ENCODE measurements at places on chromosomes 3 and 15.

GRCh38 chr3:56366641-56367162 is 101.6 kb downstream of the ERC2 start:
- DNase-seq: no peak

DNA sequence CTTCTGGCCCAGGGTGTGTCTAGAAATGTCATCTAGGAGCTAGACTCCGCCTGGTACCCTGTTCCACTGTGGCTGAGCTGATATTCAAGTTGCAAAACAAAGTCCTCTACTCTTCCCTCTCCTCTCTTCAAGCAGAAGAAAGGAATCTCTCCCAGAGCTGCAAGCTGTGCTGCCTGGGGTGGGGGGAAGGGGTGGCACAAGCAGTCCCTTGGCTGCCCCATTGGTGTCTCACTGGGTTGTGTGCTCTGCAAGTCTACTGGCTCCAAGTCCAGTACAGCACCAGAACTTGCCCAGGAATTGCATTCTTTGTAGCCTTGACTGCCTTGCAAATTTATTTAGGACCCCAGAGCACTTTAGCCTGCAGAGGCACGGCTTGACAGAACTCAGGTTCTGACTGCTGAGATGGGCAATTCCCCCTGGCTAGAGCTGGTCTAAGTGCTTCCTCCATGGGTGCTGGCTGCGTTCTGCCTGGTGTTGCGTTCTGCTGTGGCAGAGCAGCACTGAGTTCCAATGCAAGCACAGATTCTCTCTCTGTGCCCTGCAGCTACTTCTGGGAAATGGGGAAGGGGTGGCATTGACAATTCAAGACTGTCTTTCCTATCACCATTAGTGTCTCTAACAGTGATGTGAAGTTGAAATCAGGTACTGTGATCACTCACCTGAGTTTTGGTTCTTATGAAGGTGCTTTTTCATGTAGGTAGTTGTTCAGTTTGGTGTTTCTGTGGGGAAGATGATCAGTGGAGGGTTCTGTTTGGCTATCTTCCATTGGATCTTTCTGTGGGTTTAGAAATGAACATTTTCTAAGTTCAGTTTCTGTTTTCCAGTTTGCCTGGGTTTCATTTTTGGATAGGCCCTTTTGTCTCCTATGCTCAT is 39.5 kb downstream of the OXSR1 start:
- DNase-seq: no peak

DNA sequence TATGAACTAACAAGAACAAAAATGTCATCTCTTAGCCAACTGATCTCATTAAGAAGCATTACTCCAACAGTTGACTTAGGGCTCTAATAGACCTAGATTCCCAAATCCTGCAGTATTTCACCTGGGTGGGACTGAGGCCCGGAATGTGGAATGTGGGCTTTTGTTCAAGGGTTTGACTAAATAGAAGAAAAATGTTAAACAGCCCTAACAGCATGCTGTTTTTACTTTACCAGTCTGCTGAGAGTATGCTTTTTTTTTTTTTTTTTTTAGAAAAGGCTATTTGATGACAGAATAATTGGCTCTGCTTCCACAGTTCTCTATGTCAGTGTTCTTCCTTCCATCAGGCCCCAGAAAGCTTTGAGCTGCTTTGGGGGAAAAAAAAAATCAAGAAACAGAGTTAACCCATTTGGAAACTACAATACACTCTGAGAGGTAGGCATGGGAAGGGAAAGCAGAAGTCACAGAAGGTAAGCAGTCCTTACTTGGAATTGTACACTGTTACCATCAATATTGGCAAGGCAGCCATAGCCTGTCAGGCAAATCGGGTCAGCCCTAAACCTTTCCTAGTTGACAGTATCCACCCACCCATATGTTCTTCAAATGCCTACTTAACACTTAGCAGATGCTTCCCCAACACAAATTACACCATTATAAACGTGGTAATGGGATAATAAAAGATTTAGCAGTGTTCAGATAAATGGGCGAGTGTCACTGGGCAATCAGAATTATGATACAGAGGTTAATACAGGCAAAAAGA is 224.2 kb downstream of the CNTN3 start:
- no peak for DNase-seq

- DNase-seq: no peak
Measured at GRCh38 chr3:123324880-123325765, 123.4 kb downstream of the SEC22A start.

GRCh38 chr15:74616996-74617395 is 1.4 kb downstream of the CLK3 start:
- no peak for DNase-seq

- no peak for DNase-seq
Measured at GRCh38 chr3:140097874-140098635, 163.1 kb downstream of the CLSTN2 start.

GRCh38 chr15:43769584-43770228 is 7.1 kb downstream of the ELL3 start:
- DNase-seq: peak; percentile 65

GRCh38 chr3:64151342-64151871 is 73.9 kb downstream of the PRICKLE2 start:
- no peak for DNase-seq

DNA sequence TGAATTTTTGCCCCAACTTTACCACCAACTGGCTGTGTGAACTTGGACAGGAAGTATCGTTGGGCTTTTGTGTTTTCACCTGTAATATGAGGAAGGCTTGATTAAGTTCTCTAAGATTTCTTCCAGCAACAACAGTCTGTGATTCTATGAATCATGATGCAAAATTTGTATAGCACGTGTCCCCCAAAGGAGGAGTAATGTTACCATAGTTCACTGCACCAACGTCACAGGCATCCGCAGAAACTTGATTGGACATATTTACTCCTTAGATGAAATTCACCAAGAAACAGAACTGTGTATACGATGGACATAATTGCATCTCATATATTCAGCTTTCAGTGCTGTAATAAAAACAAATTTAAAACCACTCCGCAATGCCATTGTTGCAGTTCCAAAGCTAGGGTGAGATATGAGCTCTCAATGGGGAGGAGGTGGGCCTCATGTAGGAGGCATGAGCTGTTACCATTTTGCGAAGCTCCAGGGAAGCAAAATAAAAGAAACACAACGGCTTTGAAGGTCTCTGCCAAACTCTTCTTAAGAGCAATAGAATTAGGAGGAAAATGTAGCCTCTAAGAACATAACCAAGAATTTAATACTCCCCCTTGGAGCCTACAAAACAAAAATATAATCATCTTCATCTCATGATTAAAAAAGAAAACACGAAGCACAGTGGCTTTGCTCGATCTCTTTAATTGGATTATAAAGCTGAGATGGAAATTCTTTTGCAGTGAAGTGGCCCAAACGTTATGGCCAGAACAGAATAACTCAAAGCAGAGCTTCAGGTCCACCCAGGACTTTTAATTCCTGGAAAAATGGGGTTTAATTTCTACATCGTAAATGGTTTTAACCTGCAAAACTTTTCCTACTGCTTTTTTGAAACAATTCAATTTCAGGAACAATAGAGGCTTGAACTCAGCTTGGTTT is 80.7 kb downstream of the CHST2 start:
- no peak for DNase-seq

DNA sequence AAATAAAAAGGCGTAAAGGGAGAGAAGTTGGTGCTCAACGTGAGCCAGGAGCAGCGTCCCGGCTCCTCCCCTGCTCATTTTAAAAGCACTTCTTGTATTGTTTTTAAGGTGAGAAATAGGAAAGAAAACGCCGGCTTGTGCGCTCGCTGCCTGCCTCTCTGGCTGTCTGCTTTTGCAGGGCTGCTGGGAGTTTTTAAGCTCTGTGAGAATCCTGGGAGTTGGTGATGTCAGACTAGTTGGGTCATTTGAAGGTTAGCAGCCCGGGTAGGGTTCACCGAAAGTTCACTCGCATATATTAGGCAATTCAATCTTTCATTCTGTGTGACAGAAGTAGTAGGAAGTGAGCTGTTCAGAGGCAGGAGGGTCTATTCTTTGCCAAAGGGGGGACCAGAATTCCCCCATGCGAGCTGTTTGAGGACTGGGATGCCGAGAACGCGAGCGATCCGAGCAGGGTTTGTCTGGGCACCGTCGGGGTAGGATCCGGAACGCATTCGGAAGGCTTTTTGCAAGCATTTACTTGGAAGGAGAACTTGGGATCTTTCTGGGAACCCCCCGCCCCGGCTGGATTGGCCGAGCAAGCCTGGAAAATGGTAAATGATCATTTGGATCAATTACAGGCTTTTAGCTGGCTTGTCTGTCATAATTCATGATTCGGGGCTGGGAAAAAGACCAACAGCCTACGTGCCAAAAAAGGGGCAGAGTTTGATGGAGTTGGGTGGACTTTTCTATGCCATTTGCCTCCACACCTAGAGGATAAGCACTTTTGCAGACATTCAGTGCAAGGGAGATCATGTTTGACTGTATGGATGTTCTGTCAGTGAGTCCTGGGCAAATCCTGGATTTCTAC is at the start of gene RARB:
Gene RARB (plus strand): TSS at position 322 of the 847 bp plus-strand sequence. CDS start 469 bp downstream, at position 791.
- no peak for DNase-seq

- no peak for DNase-seq
Measured at GRCh38 chr15:78037779-78038305, 39.7 kb downstream of the TBC1D2B start.

GRCh38 chr15:57377478-57377847 is 1.2 kb downstream of the CGNL1 start:
- no peak for DNase-seq

DNA sequence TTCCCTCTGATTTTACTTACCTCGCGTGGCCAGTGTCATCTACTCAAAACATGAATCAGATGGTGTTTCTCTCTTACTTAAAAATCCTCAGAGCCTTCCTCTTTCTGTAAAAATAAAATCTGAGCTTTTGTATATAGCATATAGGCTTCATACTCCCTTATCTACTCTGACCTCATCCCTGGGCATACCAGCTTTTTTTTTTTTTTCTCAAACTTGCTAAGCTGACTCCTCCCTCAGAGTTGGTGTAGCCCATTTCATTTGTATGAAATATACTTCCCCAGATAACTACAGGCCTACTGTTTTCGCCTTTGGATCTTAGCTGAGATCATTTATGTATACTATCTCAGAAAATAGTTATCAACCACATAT is 648.9 kb upstream of the ALCAM start:
- no peak for DNase-seq

GRCh38 chr15:24985224-24985623 is 30.4 kb downstream of the SNRPN start:
- no peak for DNase-seq

GRCh38 chr3:129070086-129070885 is 9.7 kb downstream of the GP9 start:
- DNase-seq: no peak

DNA sequence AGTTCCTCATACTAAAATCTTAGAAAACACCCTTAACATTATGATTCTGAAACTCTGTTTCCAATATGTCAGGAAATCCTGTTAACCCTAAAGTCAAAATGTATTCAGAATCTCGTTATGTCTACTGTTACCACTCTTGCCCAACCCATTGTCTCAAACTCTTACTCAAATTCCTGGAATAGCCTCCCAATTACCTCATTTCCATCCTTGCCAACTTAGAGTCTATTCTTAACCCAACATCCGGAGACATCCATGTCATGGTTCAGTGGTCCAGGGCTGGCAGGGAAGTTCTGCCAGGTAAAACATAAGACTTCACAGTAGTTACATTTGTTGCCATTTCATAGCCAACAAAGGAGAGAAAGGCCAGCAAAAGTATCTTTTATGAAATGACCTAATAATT is 593.9 kb downstream of the PYDC2 start:
- DNase-seq: no peak

DNA sequence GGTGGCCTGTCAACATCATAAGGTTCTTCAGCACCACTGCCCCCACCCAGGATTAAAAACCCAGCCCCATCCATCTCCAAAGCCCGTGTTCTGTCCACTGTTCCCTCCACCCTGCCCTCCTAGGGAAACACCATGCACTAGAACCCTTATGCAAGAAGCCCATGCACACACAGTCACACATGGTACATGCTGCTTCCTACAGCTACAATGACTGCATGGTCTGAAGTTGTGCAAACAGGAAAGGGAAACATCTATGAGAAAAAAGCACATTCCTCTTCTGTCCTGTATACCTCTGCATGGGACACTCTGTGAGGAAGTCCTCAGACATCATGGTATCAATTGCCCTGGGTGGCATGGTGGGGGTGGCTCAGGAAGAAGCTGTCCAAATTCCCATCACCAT is 108.6 kb upstream of the MRPS22 start:
- DNase-seq: no peak

DNA sequence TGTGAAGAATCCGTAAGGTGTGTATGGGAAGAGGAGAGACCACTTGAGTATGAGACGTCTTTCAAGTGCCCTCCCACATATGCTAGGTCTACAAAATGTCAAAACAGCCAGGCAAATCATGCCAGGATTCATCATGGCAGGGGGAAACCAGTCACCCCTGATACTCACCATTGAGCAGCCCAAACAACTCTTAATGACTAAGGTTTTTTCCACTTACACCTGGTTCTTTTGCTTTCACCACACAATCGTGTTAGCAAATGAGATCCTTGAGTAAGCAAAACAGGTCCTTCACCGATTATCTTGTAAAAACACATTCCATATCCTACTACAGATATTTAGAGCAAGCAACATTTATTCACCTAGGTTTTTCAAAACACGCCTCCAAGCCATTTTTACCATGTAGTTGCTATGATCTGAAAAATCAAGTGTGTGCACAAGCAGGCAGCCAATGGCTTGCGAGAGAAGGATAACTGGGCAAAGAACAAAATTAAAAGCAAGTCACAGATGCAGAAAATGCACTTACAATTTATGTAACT is 177.5 kb upstream of the LPP start:
- DNase-seq: no peak

DNA sequence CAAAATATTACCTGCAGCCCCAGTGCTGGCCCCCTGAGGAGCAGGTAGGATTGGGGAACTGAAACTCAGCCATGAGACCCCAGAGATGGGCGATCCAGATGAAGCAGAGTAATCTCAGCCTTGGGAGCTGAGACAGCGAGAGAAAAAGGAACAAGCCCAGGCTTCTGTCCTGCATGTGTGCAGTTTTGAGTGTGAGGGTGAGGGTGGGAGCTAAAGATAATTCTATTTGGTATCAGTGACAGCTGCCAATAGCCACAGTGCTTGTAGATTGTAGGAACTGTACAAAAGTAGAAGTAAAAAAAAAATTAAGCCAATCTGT is 5.9 kb downstream of the ATP8B4 start:
- DNase-seq: no peak

DNA sequence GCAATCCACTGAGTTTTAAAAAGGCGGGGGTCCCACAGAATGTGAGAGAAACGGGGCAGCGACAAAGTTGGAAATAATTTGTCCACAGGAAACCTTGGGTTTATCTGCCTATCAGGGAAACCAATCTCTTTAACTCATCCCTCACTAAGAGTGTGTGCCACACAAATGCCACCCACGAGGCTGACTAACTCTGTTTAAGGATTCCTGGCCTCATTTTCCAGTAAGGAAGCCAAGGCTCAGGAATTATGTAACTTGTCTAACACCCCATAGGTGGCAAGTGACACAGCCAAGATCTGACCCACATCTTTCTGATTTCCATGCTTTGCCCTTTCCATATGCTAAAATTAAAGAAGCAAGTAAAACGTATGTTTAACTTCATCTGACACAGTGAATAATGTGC is 263.2 kb downstream of the CNTN3 start:
- no peak for DNase-seq

Data from Panc1 (cell line).